Globus pallidus (tissue), 1 donor: ENCODE measurements at places on chromosomes 3 and 15.

GRCh38 chr15:39145854-39146625 lies 434.8 kb upstream of the THBS1 start:
- no peak for DNase-seq

DNA sequence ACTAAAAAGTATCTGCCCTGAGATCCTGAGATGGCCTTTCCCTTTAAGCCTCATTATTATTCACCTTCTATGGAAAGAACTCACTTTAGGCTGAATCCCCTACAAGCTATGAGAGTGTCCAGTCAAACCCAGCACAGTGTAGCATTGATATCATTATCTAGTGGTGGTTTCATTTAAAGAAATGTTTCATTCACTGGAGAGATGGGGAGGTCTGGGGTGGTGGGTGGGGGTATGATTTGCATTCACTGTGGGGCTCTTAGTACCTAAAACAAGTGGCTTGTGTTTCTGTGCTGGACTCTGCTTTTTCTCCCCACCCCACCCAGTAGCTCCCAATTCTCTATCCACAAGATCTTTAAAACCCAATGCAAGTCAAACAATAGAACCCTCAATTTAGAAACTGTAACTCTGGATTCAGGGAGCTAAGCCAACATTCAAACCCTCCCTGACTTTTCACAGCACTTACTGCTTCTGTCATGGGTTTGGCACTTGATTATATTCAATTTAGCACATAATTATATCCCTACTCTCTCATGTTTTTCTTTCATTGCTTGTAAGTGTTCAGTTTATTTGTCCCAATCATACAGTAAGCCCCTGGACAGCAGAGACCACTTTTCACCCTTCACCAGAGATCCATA lies 310.5 kb upstream of the THBS1 start:
- DNase-seq = no peak

DNA sequence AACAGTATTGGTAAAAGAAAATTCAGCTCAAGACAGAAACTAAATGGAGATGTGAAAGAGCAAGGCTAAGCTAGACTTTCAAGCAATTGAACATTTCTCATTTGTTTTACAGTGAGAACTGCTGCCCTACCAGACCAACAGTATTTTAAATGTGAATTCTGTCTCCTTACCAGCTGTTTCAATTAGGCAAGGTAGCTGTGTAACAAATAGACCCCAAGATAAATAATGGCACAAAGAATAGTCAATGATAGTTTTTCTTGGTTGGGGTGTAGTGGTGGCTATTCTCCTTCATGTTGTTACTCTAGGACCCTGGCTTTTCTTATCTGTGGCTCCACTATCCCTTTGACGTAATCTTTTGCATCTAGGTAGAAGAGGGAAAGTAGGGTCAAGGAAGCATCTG lies 30.4 kb upstream of the THRB start:
- no peak for DNase-seq

DNA sequence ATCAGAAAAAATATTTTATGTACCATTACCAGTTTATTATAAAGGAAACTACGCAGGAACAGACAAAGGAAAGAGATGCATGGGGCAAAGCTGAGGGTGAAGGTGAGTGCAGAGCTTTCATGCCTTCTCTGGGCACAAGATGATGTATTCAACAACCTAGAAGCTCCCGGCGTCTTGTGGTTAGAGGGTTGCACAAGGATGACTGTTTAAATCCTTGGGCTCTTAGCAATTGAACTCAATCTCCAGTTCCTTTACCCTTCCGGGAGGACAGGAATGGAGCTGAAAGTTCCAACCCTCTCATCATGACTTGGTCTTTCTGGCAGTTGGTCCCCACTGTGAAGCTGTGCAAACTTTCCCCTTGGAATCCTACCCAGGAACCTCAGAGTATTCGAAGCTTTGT lies 542.0 kb downstream of the EPHA3 start:
- no peak for DNase-seq

GRCh38 chr15:97168704-97169475 lies 791.6 kb upstream of the ARRDC4 start:
- DNase-seq = no peak

DNA sequence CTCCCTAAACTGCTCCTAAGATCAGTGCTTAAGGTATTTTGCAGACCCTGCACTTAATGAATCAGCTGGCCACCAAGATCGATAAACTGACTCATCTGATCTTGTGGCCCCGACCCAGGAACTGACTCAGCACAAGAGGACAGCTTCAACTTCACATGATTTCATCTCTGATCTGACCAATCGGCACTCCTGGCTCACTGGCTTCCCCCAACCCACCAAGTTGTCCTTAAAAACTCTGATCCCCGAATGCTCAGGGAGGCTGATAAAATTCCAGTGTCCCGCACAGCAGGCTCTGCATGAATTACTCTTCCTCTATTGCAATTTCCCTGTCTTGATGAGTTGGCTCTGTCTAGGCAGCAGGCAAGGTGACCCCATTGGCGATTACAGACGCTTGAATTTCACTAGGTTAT lies 13.5 kb downstream of the HTR3E start:
- no peak for DNase-seq

- peak; percentile 29 for DNase-seq
These were observed 82.0 kb upstream of the LMOD3 start for GRCh38 chr3:69204315-69204957.

DNA sequence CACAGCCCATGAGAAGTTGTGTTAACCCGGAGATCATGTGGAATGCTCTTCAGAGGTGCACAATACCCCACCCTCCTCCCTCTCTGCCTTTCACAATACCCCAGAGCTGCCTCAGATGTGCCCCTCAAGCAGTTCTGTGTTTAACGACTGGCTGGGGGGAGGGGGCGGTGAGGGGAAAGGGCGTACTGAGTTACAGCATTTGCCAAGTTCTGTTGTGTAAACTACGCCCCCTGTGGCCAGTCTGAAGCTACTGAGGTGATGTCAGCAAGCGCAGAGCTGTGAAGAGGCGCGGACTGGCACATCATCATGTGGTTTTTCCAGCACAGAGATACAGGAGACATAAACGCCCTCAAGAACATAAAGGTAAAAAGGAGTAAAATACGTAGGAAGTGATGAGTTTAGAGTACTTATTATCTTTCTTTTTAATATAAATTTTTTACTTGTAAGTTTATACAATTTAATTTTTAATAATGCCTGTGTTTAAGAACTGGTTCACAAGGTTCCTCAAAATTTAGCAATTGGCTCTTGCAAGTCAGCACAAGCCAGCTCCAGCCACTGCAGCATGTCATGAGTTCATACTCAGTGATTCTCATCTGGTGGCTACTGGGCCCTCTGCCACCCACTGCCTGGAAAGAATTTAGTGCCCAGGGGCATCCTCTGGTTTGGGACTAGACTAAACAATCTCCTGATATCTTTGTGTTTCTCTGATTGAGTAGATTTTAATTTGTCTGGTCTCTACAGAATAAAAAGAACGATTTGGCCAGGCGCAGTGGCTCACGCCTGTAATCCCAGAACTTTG lies 1.7 kb downstream of the EPB42 start:
- no peak for DNase-seq

GRCh38 chr3:175941352-175941751 lies 1082.2 kb downstream of the NAALADL2 start:
- DNase-seq = peak; percentile 37

- DNase-seq = no peak
These were observed 230.8 kb upstream of the MCTP2 start for GRCh38 chr15:94000606-94001005.
